ENCODE measurements at places on chromosomes 7 and 10. TPM values are rescaled to one million over a fixed set of nuclear protein-coding genes. Genes with fewer than 3 reads are reported as not detected.

ARL3 gene
- 6.1 TPM for total RNA-seq

CUBN gene
- 5.2 TPM for total RNA-seq

ASZ1 gene
- total RNA-seq: not detected

TCERG1L gene
- total RNA-seq: not detected

VWDE gene
- 0.50 TPM for total RNA-seq

CPN1 gene
- total RNA-seq: not detected

GHRHR gene
- not detected for total RNA-seq

GPR26 gene
- not detected for total RNA-seq

AKR1D1 gene
- not detected for total RNA-seq

NEUROD6 gene
- not detected for total RNA-seq

C7orf33 gene
- total RNA-seq: not detected

CNPY1 gene
- not detected for total RNA-seq

CYP26C1 gene
- total RNA-seq: 0.80 TPM

H2BK1 gene
- total RNA-seq: not detected

FEZF1 gene
- total RNA-seq: not detected

EPHA1 gene
- under 0.01 TPM for total RNA-seq

CPA2 gene
- total RNA-seq: not detected

FAM131B gene
- 0.93 TPM for total RNA-seq

ARHGAP22 gene
- total RNA-seq: 76.5 TPM

SAP25 gene
- not detected for total RNA-seq

MSS51 gene
- total RNA-seq: 2.0 TPM

PNLIP gene
- total RNA-seq: not detected

ANXA11 gene
- total RNA-seq: 86.4 TPM

EMX2 gene
- 0.07 TPM for total RNA-seq

IL6 gene
- total RNA-seq: 23.7 TPM

TMEM213 gene
- not detected for total RNA-seq

CWF19L1 gene
- 45.1 TPM for total RNA-seq

ELFN1 gene
- 0.53 TPM for total RNA-seq

MYH16 gene
- total RNA-seq: 0.93 TPM

HOXA6 gene
- total RNA-seq: not detected

POLR2J2 gene
- total RNA-seq: 7.7 TPM

CLCN1 gene
- not detected for total RNA-seq

STEAP4 gene
- total RNA-seq: under 0.01 TPM

MYO1G gene
- total RNA-seq: 0.27 TPM

CACNB2 gene
- total RNA-seq: not detected

ACSM6 gene
- total RNA-seq: not detected

CALHM1 gene
- not detected for total RNA-seq

INTS15 gene
- total RNA-seq: 26.7 TPM

HTRA1 gene
- 22.4 TPM for total RNA-seq

GIMAP2 gene
- 44.8 TPM for total RNA-seq

AP3M1 gene
- total RNA-seq: 80.6 TPM

SCIN gene
- total RNA-seq: 0.13 TPM

NAMPT gene
- total RNA-seq: 347 TPM

GBX1 gene
- total RNA-seq: not detected

SFTPA1 gene
- not detected for total RNA-seq

TUBAL3 gene
- 0.57 TPM for total RNA-seq
